H1 (cell line): ENCODE measurements at places on chromosomes 11 and 22. TPM values are rescaled to one million over a fixed set of nuclear protein-coding genes. Genes with fewer than 3 reads are reported as not detected.

SLC17A6 gene
- 0.73 and 1.6 TPM in 2 replicates for total RNA-seq

KRTAP5-7 gene
- not detected in 2 replicates for total RNA-seq

DEPDC5 gene
- total RNA-seq = 26.5 and 26.7 TPM in 2 replicates

SHANK2 gene
- total RNA-seq = 52.9 and 54.2 TPM in 2 replicates

LARGE1 gene
- 69.5 and 83.0 TPM in 2 replicates for total RNA-seq

C22orf42 gene
- not detected in 2 replicates for total RNA-seq

ADAMTS15 gene
- 4.7 and 4.9 TPM in 2 replicates for total RNA-seq

CD6 gene
- 0.19 TPM in 1 of 2 replicates, not detected in the other for total RNA-seq

DNA sequence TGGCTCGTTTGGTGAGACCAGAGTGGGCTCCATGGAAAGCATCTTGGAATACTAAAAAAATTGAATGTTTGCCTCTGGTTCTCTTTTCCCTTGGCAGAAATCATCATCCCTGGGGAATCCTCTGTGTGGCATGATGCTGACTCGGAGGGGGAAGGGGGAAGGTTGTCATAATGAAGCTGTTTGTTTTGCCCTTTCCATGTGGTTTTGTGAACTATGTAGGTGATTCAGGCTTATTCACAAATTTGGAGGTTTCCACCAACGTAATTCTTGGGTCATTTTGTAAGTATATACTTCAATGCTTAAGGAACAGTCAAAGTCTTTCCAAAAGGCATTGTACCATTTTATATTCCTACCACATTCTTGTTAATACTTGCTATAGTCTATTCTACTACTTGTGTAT lies 754.0 kb upstream of the FAT3 start:
- no peak for DNase-seq

GRCh38 chr11:118373263-118373662 lies 13.9 kb downstream of the UBE4A start:
- DNase-seq = no peak

DNA sequence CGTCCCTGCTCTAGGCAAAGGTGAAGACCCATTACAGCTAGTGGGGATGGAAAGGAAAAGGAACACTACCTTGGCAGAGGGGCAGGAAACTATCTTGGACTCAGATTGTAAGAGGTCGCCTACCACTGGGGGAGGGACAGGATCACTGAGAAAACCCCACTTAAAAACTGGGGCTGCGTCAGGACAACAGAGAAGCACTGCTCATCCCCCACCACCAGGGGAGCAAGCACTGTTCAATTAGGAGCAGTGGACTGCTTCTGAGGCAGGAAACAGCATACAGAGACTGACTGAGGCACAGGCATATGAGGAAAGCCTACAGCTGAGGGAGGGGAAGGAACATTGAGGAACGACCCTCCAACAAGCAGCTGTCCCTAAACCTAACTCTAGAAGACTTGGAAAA lies 20.8 kb upstream of the DLAT start:
- DNase-seq = peak; percentile 51

DNA sequence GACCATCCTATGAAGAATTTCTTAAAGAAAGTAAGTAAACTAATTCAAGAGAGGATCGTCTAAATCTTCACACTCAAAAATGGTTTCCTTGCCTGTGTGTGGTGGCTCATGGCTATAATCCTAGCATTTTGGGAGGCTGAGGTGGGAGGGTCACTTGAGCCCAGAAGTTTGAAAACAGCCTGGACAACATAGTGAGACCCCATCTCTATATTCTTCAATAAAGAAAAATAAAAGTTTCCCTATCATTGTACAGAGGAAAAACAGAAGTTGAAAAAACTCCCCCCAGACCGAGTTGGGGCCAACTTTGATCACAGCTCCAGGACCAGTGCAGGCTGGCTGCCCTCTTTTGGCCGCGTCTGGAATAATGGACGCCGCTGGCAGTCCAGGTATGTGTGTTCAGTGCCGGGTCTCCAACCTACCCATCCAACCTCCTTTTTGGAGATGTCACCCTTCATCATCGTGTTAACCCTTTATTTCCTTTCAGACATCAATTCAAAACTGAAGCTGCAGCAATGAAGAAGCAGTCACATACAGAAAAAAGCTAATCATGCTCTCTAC lies 3.0 kb downstream of the RPS25 start:
- DNase-seq = no peak

- no peak for DNase-seq
Observed at GRCh38 chr11:36631774-36632173, 33.7 kb upstream of the RAG2 start.

DNA sequence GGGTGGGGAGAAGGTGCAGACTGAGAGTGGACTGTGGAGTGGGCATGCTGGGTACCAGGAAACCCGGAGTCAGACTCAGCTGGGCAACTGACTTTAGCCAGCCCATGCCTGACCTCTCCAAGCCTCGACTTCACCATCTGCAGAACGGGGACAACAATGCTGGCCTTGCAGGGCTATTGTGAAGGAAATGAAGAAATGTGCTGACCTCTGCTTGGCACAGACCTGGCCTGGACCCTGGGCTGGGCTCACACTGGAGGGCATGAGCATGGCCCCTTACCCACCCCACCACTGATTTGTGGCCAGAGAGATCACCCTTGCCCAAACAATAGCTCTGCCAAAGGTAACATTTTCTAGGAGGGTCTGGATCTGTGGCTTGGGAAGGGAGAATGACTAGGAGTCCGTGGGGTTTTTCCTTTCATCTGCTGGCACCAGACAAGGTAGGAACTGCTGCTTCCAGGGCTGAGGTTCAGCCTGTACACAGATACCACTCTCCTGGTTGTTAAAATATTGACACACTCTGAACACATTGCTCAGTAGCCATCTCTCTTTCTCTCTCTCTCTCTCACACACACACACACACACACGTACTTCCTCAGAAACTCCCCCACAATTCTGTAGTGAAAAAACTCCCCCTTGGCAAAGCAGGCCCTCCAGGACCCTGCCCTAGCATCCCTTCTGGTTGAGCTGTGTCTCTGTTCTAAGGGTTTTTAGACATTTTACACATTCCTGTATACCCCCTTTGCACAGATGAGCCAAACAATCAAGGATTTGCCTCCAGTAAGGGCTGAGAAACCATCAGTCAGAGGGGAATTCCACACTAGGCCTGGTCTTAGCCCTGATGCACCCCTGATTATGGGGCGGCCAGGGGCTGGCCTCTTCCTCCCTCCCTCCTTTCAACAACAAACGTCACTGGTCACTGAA lies 1.0 kb downstream of the MOGAT2 start:
- no peak for DNase-seq

DNA sequence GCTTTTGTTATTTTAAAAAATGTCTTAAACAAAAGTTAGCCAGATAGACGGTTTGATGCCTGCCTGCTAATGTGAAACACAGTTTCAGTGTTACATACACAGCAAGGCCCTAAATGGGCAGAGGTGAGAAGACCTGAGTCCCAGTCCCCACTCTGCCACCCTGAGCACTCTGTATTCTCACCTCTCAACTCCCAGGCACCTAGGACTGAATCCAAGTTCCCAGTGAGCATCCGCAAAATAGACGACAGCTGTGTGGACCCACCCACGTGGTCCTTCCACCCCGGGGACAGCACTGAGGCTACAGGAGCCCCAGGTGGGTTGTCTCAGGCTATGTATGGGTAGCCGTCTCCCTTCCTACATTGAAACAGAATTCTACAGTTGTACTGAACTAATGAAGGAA lies 111.5 kb downstream of the RPL27A start:
- DNase-seq = no peak

DNA sequence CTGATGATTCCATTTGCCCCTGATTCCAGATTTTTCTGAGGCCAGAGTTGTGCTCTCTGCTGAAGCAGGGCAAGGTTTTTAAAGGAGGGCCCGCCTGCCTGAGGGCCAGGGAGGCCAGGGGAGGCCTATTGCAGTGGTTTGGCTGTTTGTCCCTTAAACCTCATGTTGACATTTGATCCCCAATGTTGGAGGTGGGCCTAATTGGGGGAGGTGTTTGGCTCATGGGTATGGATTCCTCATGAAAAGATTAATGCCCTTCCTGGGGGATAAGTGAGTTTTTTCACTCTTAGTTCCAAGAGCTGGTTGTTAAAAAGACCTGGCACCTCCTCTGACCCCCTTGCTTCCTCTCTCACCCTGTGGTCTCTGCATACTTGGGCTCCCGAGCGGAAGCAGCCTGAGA lies 9.2 kb downstream of the GAL3ST3 start:
- no peak for DNase-seq

DNA sequence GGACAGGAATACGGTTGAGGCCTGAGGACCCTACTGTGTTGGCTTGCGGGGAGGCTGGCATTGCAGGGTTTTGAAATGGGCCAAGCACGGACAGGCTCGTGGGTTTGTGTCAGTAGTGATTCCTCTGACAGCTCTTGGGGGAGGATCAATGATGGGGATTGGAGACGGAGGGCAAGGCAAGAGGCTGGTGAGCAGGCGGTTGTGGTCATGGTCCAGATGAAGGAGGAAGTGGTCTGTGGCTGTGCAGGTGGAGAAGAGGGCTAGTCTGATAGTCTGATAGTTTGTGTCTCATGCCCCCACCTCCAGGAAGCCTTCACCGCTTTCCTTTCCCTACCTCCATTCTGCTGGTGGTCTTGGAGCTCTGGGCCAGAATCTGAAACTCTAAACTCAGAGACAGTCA lies 3.0 kb downstream of the MAFF start:
- DNase-seq = no peak

DNA sequence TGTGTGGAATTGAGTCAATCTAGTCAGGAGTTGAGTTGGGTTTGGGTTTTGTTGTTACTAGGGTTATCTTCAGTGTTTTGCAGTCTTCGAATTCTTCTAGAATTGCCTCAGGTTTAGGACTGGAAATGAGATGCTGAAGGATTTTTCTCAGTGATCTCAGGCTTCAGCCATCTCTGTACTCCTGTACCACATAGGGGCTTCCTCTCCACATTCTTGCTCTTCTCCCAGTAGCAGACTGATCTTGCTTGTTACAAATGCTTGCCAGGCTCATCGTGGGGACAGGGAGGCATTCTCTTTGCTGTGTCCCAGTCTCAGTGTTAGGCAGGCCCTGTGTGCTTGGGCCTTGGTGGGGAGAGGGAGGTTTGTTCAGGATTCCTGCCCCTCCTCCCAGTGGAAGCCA lies 96.1 kb downstream of the LRRC32 start:
- no peak for DNase-seq

DNA sequence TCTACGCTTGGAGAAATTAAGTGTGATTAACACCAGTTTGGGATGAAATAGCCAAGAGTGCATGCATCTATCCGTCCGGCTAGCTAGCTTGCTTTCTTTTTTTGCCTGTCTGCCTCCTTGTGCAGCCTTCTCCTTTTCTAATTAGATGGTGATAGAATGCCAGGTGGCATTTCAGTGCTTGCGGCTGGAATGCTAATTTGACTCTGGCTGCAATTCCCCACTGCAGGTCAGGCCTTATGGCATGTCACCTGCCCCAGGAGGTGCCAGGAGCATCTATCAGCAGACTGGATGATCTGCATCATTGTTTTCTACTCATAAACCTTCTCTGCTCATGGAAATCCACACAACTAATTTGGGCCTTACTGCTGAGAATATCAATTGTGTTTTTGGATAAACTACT lies 51.1 kb upstream of the CABP7 start:
- DNase-seq = no peak

DNA sequence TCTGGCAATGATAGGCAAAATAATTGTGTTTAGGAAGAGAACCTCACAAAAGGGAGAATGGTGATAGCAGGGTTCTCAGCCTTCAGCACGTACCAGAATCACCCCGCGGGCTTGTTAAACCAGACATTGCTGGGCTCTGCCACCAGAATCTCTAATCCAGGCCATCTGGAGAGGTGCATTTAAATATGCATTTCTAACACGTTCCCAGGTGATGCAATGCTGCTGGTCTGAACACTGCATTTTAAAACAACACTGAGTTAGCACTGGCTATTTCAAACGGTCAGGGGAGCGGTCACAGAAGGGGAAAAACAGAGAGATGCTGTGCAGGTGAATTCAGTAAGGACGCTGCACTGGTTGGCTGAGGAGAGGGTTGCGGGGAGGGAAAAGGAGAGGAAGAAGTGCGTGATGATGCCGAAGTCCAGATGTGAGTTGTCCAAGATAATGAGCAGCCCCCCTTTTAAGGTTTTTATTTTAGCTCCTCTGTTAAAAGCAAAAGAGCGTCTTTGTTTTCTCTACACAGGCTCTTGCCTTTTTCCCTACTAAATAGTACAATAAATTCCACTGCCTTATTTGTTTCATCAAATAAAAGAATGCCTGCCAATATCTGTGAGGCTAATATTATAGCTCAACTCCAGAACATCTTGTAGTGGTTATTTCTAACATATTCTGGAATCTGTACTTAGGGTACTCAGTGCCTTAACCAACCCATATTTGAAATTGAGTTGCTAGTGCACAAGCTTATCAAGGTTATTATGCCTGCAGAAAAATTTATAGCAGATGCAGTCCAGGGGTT lies 109.6 kb upstream of the POU2AF2 start:
- DNase-seq = no peak

DNA sequence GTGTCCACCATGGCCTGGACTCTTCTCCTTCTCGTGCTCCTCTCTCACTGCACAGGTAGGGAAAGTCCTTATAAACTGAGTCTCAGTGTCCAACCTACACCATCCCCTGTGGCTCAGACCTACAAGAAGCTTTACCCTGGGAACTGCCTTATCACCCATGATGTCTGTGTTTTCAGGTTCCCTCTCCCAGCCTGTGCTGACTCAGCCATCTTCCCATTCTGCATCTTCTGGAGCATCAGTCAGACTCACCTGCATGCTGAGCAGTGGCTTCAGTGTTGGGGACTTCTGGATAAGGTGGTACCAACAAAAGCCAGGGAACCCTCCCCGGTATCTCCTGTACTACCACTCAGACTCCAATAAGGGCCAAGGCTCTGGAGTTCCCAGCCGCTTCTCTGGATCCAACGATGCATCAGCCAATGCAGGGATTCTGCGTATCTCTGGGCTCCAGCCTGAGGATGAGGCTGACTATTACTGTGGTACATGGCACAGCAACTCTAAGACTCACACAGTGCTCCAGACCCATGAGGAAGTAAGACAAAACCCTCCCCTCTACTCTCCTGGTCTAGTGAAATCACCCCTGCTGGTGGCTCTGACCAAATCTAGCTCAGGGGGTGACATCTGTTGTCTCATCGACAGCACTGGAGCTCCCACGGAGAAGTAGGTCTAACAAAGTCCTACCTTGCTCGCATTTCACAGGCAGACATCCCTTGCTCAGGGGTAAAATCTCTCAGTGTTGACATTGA lies 74.3 kb downstream of the VPREB1 start:
- no peak for DNase-seq

GRCh38 chr11:127966821-127967220 lies 620.5 kb downstream of the ETS1 start:
- DNase-seq = no peak

GRCh38 chr11:69492201-69492991 lies 10.9 kb downstream of the LINC01488 start:
- no peak for DNase-seq

GRCh38 chr11:108501396-108501795 lies 3.2 kb upstream of the POGLUT3 start:
- no peak for DNase-seq

- no peak for DNase-seq
Observed at GRCh38 chr22:44497218-44497904, 672 bp downstream of the RTL6 start.

GRCh38 chr22:25970999-25971811 lies 198.1 kb upstream of the SEZ6L start:
- DNase-seq = no peak
